Stomach (tissue), 19 donors: ENCODE measurements at places on chromosomes 1 and 21.
A peak's percentile ranks its signal among the peaks of the same experiment; 100 is the strongest.

GRCh38 chr1:167713330-167714081, 8.3 kb upstream of the MPZL1 start:
- DNase-seq = no peak

DNA sequence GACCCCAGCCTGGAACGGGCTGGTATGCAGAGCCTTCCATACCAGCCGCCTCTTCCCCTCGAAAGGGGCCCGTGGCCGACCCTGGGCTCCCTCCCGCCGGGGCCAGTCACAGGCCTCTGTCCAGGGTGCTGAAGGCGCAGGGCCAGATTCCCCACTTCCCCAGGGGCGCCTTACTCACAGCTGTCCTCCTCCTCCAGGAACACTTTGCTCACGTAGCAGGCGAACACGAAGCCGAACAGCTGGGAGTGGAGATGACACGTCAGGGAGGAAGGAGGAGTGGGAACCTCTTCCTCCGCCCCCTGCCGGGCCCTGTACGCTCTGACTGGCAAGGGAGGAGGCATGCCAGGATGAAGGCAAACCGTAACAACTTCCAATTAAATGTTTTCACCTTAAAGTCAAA, 57.3 kb downstream of the NKAIN1 start:
- peak; percentile 56 for DNase-seq

- no peak for DNase-seq
Observed at GRCh38 chr1:201295346-201295745, 12.0 kb downstream of the PKP1 start.

- peak; percentile 23 for DNase-seq
Observed at GRCh38 chr1:205568135-205568468, 63.6 kb downstream of the CDK18 start.

DNA sequence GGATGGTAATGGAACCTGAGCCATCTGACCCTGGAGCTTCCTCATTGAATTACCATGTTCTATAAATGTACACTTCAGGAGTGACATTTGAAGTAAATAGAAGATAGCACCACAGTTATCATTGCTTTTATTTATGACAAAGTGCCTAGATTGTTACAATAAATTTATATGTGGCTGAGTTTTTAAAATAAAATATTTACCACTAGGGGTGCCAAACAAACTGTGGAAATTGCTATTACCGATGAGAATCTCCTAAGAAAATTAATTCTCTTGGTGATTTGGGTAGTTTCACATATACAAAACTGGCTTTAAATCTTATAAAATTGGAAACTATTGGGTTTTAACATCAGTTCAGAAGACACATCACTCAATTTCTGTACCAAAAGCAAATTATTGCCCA, 1.4 kb upstream of the TNR start:
- DNase-seq = no peak

DNA sequence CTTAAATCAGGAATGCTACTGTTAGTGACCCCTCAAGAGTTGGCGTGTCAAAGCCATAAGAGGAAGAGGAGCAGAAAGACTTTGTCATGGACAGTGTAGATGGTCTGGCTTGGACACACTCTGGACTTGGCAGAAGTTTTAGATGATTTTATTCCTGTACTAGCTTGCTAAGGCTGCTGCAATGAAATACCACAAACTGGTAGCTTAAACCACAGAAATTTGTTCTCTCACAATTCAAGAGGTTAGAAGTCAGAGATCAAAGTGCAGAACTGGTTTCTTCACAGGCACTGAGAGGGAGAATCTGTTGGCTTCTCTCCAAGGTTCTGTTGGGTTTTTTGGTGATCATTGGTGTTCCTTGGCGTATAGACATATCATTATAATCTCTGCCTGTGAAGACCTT, 869.8 kb upstream of the B3GALT2 start:
- DNase-seq = peak; percentile 26

GRCh38 chr21:45630066-45630694, 13.3 kb upstream of the PCBP3 start:
- DNase-seq = no peak

DNA sequence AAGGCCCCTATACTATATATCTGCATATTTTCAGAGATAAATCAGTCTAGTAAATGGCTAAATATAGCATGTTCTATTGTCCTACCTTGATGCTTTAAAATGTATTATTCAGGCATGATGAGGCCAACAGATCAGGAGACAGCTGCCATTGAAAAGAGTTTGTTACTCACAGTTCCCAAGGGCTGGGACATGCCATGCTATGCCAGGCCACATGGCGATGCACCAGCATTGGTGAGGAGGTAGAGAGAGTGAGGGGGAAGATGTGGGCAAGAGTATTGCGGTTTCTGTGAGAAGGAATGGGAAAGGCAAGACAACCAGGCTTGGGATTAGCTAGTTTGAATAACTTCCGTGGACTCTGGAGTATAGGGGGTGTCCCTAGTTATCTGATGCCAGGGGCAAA, 316.5 kb downstream of the DISC1 start:
- DNase-seq = no peak

GRCh38 chr1:45393718-45394302, 53.6 kb upstream of the MUTYH start:
- no peak for DNase-seq
